ENCODE measurements at places on chromosomes 6 and 20.
A peak's percentile ranks its signal among the peaks of the same experiment; 100 is the strongest.

DNA sequence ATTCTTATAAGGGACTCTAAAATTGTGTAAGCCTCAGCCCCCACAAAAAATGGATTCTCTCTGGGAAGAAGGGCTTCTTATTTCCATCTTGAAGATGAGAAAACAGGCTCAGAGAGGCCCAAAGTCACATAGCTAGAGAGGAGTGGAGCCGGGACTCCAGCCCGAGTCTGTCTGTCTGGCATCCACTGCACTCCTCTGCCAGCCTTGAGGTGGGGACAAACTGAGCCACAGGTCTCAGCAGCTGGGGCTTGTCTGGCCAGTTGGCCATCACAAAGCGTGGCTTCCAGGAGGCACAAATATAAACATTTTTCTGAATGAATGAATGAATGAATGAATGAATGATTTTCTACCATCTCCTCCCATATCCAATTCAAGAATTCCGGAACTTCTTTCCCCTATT is 42.9 kb upstream of the EYA2 start:
- DNase-seq, result no peak

DNA sequence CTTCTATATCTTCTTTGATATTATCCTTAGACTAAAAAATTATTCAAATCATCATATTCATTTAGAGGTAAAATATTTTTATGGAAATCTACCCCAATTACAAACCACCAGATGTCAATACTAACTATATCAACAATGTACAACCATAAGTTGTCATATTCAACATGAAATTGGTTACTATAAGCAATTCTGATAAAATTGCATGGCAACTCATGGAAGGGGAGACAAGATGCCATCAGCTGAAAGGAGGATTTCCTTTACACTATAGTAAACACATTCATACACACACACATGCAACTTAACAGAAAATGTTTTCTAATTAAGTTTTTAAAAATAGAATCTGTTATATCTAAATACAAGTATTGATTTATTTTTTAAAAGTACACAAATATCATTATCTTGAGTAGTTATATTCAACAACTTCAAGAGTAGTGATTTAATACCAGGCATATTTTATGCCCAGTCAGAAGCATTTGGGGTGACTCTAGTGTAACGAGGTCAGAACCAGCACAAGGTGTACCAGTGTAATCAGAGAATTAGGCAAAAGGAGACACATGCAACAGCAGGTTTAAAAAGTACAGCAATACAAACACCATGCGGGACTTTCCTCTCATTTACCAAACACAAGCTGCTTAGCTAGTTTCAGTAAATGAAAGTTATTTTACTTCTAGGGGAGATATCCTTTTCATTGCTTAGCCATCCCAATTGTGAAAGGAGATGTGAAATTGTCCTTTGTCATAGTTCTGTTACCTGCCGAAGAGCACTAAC is 1.0 kb downstream of the FILIP1 start:
- DNase-seq, result no peak

GRCh38 chr6:142374091-142374770 is 72.4 kb downstream of the ADGRG6 start:
- DNase-seq, result no peak

GRCh38 chr6:39294133-39294532 is 20.1 kb downstream of the KCNK17 start:
- no peak for DNase-seq

DNA sequence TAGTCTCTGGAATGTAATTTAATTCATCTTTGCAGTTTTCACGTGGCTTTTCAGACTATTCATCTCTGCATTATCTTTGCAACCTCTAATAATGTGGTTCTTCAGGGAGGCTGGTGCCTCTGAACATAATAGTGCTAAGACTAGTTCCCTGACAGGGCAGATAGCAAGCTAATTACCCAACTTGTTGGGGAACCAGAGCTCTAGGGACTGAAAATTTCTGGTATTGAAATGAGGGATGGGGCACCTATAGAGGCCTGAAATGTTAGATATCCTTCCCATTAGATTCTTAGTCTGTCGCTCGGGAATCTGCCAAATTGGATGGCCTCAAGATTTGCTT is 693.6 kb upstream of the MAP3K7 start:
- no peak for DNase-seq

- DNase-seq, result no peak
Measured at GRCh38 chr6:133165235-133165634, 75.9 kb upstream of the EYA4 start.

GRCh38 chr20:57089699-57090144 is 176.7 kb downstream of the BMP7 start:
- peak; percentile 15 for DNase-seq

DNA sequence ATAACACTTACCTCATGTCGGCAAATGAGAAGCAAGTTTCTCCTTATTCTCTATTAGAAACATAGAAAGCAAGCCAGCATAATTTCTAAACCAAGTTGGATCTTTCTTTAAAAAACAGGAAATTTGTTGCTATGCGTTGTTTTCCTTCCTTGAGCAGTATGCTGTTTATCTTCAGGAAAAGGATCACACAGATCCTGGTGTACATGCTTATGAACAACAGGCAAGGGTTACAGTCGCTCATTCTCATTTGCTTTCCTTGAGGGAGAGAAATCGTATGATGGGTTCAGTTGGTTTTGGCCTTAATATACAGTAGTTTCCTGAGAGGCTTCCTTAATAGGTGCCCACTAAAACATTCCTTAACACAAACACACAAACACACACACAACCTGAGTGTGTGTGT is 118.8 kb downstream of the FYN start:
- DNase-seq, result no peak

DNA sequence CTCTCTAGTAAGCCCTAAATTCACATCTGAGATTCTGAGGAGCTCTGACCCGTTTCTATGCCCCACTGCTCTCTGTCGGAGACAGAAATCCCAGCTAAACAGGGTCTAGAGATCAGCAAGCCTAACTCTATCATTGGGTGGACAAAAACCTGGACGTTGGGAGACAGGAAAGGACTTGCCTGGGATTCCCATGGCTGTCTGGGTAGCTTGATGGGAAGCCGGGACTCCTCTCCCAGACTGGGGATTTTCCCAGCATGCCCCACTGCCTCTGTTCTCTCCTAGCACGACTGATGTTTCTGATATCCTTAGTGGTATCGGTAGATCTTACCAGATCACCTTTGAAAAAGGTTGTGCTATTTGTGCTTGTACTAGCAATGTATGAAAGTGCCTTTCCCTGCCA is 22.9 kb downstream of the DUSP22 start:
- DNase-seq, result no peak

GRCh38 chr20:4434681-4435080 is 287.0 kb upstream of the PRND start:
- no peak for DNase-seq

DNA sequence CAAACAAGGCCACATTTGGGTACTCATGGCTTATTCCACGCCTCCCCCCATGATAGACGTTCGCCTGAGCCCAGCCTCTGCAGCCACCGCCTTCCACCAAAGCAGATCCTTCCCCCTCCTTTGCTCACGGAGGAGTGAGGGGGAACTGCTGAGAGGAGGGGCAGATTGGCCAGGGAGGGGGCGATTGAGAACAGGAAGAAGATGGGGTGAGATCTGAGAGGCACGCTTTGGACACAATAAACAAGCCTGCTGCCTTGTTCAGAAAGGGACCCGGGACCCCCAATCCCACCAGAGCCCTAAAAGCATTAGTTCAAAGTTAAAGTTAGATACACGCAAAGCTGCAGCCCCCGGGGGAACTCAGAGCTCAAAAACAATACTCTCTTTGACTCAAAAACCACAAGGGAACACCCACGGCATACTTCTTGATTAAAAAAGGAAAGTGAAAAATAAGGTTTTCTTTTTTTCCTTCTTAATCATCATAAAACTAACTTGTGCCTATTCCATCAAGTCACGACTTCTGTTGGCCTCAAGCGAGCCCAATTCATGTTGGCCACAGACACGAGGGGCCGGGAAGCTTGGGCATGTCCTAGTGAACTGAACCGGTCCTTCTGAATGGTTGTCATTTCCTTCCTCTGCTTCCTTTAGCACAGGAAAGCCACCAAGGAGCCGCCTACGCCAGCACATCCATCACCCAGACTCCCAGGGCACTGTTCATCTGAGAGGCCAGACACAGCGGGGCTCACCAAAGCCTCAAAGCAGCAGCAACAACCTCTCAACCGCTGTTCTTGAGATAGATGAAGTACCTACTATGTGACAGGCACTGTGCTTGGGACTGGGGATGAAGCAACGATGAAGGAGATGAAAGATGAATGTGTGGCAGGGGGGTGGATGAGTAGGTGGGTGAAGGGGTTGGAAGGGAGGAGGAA is 44.7 kb downstream of the NFATC2 start:
- DNase-seq, result no peak

GRCh38 chr6:1202201-1202600 is 109.7 kb upstream of the FOXQ1 start:
- no peak for DNase-seq

DNA sequence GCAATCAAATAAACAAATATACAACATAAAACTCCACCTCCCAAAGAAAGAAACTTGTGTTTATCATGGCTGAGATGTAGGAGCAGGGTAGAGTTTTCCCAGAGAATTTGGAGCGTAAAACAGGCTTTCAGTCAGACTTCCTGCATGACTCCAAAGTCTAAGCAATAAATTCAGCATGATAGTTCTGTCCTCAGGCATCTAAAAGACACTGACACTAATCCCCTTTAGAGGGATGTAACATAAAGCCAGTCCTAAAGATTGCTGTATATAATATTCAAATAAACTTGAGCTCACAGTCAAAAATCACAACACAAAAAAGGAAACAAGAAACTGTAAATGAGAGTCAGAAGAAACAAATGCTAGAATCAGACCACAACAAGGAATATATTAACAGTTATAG is 234.4 kb downstream of the CENPW start:
- no peak for DNase-seq

- DNase-seq, result no peak
Measured at GRCh38 chr6:40585651-40586269, 1.4 kb downstream of the LRFN2 start.

- DNase-seq, result no peak
Measured at GRCh38 chr6:107355659-107356058, 103.7 kb downstream of the PDSS2 start.

- no peak for DNase-seq
Measured at GRCh38 chr20:42530855-42531448, 658.8 kb downstream of the PTPRT start.

DNA sequence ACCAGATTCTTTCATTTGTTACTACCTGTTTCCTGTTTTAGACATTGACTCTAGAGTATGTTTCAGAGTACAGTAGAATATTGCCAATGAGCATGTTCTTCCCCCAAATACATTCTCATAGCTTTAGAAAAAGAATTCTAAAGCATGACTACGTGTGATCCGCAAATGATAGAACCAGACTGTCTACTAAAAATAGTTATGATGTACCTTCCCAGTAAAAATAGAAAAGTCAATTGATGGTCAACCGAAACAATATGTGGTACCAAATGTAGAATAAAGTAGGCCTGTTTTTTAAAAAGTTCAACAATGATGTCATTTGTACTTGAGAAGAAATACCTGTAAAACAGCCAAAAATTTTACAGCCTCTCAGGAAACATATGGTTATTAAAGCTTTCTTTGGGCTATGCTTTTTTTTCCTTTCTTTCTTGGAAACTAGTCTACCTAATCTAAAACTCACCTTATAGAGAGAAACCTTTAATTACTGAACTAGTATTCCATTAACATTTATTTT is 130.1 kb upstream of the MTHFD1L start:
- no peak for DNase-seq

DNA sequence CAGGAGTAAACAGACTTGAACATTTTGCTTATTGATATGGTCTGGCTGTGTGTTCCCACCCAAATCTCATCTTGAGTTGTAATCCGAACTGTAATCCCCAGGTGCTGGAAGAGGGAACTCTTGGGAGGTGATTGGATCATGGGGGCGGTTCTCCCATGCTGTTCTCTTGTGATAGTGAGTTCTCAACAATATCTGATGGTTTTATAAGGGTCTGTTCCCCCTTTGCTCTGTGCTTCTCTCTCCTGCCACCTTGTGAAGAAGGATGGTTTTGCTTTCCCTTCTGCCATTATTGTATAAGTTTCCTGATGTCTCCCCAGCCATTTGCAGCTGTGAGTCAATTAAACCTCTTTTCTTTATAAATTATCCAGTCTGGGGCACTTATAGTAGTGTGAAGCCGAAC is 40.0 kb downstream of the MYLIP start:
- DNase-seq, result peak; percentile 34

GRCh38 chr6:20707870-20708269 is 173.6 kb downstream of the CDKAL1 start:
- no peak for DNase-seq

DNA sequence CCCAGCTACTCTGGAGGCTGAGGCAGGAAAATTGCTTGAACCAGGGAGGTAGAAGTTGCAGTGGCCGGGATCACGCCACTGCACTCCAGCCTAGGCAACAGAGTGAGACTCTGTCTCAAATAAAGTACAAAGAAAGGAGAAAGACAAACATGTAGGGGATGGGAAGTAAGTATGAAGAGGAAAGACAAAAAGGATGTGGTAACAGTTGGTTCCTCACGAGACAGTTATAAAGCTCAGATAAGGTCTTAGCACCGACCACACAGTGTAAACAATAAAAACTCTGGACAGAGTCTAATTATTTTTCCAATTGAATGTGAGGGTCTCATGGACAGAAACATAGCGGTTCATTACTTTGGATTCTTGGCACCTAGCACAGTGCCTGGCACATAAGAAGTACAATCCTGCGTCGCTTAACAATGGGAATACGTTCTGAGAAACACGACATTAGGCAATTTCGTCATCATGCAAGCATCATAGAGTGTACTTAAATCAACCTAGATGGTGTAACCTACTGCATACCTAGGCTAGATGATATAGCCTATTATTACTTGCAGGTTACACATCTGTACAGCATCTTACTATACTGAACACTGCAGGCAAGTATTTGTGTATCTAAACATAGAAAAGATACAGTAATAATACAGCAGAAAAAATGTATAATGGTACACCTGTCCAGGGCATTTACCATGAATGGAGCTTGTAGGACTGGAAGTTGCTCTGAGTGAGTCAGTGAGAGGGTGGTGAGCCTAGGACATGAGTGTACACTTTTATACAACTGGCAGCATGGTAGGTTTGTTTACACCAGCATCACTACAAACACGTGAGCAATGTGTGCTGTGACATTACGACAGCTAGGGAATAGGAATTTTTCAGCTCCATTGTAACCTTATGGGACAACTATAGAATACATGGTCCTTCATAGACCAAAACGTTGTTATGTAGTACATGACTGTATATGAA is 38.2 kb downstream of the MBOAT1 start:
- no peak for DNase-seq

Data from NCI-H226 (cell line).